ENCODE measurements at places on chromosomes 6 and 20.

DNA sequence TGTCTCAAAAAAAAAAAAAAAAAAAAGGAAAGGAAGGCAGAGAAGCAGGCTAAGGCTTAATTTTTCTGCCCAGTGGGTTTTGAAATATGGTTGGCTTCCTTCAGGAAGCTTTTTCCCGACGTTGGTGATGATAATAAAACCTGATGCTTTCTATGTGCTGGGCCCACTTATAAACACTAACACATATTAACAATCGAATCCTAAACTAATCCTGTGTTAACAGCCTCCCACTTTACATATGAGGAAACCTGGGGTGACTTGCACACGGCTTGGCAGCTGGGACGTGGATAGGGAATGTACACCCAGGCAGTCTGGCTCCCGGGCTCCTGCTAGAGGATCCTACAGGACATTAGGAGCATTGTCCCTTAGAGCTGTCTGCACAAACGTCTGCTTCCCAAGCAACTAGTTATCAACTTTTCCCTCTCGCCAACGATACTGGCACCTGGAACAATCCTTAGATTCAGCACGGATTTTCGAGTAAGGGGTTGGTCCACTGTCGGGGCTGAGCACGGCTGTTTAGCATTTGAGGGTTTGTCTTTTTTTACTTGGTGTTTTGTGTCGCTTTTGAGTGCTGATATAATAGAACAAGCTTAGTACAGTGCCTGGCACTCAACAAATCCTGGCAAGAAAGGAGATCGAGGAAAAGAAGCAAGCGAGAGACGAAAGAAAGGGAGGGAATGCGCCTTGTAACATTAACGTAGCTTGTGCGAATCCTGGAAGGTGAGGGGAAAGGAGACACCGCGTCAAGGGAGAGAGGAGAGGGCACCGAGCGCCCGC, 622 bp upstream of the KIZ start:
- no peak for DNase-seq

DNA sequence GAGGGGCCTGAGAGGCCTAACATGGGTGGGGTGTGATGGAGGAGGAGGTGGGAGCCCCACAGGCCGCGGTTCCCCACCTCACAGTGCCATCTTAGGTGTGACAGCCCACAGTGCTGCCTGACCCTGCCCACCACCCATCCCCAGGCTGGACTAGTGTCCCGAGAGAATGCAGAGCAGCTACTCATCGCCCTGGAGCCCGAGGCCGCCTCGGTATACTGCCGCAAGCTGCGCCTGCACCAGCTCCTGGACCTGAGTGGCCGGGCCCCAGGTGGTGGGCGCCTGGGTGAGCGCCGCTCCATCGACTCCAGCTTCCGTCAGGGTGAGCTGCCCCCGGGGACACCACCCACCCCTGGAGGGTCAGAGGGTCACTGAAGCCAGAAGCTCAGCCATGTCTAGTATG, 15.6 kb downstream of the HSPA12B start:
- no peak for DNase-seq

- DNase-seq, result no peak
Observed at GRCh38 chr6:170102038-170102437, 188.8 kb downstream of the DLL1 start.

DNA sequence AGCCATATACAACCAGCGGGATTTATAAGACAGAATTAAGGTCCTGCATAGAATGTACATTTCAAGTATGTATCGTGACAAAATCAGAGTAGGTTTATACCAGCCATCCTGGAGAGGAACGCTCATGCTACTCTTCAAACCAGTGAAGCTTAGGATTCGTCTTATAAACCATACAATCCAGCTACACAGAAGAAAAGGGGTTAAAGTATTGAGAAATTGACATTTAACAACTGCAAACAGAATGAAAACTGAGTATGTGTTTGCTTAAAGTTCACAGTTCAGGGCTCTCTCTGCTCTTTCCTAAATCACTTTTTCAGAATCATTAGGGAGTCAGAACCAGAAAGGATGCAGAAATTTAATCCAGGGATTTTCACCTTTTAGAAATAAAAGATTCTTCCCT, 17.9 kb downstream of the ADAT2 start:
- DNase-seq, result no peak

DNA sequence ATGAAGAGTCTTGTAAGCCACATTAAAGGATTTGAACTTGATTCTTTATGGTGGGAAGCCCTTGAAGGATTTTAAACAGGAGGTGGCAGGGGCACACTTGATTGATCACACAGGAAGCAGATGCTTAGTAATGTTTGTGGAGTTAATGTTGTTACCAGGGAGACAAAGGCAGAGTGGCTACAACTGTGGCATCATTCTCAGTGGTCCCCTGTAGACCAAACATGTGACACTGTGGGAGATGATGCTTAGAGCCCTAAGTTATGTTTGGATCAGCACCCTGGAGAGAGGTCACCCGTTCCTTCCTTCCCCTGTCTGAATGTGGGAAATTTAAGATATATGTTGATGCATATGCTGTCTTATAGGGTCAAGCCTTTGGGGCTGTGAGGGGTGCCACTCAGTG, 53.2 kb downstream of the EIF2S2 start:
- DNase-seq, result peak; percentile 23

DNA sequence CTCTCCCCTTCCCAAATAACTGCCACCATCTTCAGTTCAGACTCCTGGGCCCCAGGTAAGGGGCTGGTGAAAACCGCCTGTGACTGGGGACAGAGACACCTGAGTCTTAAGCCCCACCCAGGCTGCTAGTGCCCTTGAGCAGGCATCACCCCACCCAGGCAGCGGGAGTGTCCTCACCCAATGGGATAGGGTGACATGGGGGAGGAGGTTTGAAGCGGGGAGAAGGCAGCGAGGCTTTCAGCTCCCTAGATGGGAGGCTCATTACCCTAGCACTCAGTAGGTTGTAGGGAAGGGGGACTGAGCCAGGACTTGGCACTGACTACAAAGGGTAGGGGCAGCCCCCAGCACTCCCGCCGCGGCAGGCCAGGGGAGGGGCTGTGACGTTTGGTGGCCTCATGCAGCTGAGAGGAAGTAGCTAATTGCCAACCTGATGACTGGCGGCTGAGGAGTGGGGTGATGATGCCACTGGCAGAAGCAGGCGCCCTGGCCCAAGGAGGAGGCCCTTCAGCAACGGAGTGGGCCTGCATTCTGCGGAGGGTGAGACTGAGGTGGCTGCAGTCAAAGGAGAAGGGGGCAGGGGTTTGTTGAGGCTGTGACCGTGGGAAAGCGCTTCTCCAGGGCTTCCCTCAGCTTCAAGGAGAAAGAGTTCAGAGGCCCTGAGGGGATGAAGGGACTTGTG, 126.9 kb downstream of the MRPL14 start:
- peak; percentile 33 for DNase-seq

DNA sequence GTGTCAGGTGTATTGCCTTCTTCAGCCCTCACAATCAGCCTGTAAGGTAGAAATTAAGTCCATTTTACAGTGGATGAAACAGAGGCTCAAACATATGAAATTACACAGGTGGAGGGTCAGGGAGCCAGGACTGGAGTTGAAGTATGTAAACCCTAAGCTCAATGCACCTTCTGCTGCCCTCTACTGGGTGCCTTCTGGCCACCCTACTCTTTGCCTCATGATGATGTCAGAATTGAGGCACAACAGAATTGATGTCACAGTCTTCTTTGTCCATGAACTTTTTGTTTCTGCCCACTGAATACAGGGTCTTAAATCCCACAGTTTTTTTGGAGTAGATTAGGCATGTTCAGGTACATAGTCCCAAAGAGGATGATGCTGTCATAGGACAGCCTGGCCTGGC, 400.8 kb upstream of the CHD6 start:
- no peak for DNase-seq

GRCh38 chr20:3804254-3804751, 8.2 kb downstream of the CDC25B start:
- DNase-seq, result no peak

GRCh38 chr6:17032988-17033634, 68.7 kb upstream of the STMND1 start:
- peak; percentile 91 for DNase-seq

DNA sequence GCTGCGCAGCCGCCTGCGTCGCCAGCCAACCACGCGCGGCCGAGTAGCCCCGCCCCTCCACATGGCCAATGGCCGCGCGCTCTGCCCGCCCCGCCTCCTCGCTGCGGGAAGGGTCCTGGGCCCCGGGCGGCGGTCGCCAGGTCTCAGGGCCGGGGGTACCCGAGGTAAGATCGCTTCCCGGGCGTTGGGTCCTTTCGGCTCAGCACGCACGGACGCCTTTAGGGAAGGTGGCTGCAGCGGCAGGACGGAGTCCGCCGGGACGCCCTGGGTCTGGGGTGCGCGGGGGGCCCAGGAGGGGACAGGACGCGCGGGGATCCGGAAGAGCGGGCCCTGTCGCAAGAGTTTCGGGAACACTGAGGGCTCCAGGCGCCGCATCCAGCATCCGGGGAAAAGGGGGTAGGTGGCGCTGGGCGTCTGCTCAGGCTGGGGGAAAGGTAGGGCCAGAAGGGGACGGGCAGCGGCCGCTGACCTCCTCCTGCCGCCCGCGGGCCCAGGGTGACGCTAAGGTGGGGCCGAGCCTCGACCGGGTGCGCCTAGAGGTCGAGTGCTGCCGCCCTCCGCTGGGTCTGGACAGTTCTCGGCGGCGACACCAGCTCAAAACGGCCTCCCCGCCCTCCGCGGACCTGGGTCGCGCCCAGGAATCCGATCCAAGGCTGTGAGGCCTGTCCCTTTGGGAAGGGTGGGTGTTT, at the start of gene MAVS:
TSS of gene MAVS (plus strand) at position 95 of the 689 bp plus-strand sequence. CDS start 7,791 bp downstream, outside the sequence.
- DNase-seq, result peak; percentile 70

DNA sequence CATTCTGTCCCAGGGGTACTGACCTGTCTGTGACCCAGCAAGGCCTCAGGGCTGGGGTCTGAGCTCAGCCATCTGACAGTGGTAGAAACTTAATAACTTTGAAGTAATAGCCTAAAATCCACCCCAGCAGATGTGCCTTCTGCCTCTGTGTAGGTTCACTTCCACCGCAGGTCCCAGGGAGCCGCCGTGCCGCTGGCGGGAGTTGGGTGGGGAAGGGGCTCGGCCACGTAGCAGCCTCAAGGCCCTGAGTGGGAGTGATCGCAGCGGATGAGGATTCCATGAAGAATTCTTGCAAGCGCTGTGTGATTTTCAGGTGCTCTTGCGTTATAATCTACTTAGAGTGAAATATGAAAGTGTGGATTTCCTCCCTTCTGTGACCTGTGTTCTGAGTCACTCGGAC, 163.7 kb downstream of the DTNBP1 start:
- DNase-seq, result no peak

GRCh38 chr6:99868074-99868702, 125.8 kb downstream of the MCHR2 start:
- peak; percentile 63 for DNase-seq

GRCh38 chr6:96852605-96853004, 15.3 kb upstream of the GPR63 start:
- no peak for DNase-seq

- DNase-seq, result no peak
Observed at GRCh38 chr20:19593762-19594161, 164.3 kb upstream of the RIN2 start.

DNA sequence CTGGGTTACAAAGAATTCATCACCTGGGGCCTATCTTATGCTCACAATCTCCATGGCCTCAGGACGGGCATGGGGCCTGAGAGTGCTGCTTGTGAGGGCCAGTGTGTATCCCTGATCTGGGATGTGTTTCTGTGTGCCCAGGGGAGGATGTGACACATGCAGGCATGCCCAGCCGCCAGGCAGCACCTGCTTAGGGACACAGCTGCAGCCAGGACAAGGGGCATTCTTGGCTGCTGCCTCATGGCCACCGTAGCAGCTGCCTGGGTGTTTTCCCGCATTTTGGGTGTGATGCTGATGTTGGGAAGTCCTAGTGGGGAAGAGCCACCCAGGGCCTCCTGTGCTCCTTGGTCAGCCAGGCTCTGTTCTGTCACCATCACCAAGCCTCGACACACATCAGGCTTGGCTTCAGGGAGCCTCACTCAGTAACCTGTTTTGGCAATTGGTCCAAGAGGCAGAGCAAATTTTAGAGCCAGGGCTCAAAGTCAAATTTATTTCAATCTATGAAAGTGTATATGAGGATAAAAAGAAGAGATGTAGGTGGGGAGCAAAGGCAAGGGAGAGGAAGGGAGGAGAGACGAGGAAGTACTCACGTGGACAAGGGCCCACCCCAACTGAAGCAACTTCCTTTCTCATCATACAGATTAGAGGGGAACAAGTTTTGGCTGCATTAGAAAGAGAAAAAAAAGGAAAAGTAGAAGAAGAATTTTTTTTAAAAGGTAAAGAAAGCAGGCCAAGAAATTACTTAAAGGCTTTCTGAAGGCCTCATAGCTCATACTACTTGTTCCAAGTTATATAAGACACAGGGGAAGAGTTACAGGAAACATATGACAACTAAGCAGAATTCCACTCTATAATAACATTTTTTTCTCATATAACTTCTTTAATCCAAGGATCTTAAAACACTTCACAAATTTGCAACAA, 269.9 kb upstream of the SUPT3H start:
- DNase-seq, result no peak

DNA sequence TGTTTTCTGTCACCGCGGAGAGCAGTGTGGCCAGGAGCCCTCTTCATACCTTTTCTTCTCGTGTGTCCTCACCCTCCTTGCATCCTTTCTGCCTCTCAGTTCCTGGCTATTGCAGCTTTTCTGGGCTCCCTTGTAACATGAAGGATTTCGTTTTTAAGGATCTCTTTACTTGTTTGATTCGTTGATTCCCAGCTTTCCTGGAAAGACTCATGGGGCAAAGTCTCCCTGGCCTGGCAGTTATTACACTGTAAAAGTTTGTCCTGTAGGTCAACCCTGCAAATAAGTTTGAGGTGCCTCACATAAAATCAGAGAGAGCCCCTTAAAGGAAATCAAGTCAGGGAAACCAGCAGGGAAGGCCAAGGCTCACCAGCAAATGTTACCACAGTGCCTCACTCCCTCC, 70.1 kb downstream of the ISM1 start:
- DNase-seq, result no peak

- no peak for DNase-seq
Observed at GRCh38 chr20:61883857-61884393, 181.8 kb downstream of the TAF4 start.

GRCh38 chr20:17798601-17799000, 98.8 kb downstream of the BANF2 start:
- no peak for DNase-seq

DNA sequence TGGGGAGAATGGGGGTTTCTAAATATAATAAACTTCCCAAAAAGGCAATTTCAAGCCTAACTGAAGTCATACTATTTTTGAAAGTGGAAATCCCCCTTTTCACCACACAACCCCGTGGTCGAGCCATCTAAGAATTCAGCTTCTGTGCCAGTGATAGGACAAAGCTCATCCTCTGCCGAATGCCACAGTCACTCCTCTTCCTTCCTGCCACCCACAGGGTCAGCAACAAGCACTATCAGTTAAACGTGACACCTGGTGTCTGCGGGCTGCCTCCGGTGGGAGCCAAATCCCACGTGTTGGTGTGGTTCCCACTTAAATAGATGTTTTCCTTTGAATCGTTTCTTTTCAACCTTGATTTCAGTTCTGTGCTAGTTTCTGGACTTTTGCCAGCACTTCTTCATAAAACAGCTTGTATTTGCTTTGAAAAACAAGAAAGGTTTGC, 60.7 kb downstream of the TNFAIP3 start:
- DNase-seq, result peak; percentile 29

DNA sequence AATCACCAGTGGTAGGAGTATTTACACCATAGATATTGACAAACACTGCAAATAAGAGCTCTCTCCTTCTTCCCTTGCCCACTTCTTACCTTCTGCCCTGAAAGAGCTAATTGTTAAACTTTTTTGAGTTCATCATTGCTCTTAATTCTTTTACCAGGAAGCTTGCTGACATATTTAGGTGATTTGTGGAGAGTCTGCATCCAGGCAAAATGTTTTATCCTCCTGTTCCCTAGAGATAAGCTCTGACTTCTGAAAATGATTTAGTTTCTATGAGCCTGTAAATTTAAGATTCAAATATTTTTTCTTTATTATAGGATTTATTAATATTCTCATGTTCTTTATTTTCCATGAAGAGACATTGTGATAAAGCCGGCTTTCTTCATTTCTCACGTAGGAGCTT, 81.5 kb downstream of the ADGRB3 start:
- no peak for DNase-seq
